ENCODE measurements at places on chromosomes 2 and 18.

DNA sequence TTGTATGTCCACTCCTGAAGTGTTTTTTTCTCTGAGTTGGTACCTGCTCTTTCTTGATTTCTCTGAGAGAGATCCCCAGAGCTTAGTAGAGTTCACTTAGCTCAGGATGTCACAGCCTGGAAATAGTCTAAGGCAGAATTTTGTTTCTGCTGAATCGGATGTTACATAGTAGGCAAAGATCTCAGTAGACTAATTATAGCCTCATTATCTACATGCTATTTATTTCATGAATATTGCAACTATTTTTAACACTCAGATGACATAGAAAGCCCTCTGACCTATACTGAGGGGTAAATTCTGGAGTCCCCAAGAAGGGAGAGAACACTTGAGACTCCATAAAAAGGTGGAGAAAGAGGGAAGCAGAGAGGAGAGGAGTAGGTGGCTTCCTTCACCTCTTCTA, 160.2 kb downstream of the FHOD3 start:
- no peak for DNase-seq

DNA sequence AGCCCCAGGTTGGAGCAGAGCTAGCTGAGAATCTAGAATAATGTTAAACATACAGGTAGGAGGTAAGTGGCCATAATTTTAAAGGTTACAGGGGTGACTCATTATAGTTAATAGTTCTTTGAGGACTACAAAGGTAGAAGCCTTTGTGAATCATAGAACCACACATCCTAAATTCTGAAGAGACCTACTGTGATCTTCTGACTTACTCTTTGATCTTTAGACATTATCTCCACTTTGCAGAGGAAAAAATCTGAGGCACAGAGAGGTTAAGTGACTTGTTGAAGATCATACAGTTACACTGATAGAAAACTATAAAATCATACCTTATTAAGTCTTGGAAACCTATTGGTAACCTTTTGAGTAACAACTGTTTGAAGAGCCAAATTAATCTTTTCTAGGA, 1051.3 kb upstream of the NRXN1 start:
- DNase-seq = no peak

DNA sequence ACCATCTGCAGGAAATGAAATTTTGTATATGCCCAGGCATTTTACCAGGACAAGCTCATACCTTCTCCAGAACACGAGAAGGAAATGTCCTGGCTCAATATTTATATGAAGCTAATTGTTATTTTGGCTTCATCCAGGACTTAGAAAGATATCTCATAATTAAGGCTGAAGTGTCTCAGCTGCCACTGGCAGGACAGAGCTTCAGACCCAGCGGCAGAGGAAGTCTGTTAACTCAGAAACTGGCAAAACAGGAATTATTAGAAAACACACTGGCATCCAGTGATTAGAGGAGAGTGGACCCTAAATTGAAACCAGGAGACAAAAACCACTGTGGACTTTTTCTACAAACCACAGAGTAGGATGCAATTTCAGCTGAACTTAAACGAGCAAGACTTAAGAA, 329.7 kb downstream of the CYRIA start:
- no peak for DNase-seq

GRCh38 chr2:169964740-169965139, 137.5 kb downstream of the UBR3 start:
- DNase-seq = no peak

- DNase-seq = no peak
Observed at GRCh38 chr18:70036771-70037347, 89.2 kb upstream of the CD226 start.

DNA sequence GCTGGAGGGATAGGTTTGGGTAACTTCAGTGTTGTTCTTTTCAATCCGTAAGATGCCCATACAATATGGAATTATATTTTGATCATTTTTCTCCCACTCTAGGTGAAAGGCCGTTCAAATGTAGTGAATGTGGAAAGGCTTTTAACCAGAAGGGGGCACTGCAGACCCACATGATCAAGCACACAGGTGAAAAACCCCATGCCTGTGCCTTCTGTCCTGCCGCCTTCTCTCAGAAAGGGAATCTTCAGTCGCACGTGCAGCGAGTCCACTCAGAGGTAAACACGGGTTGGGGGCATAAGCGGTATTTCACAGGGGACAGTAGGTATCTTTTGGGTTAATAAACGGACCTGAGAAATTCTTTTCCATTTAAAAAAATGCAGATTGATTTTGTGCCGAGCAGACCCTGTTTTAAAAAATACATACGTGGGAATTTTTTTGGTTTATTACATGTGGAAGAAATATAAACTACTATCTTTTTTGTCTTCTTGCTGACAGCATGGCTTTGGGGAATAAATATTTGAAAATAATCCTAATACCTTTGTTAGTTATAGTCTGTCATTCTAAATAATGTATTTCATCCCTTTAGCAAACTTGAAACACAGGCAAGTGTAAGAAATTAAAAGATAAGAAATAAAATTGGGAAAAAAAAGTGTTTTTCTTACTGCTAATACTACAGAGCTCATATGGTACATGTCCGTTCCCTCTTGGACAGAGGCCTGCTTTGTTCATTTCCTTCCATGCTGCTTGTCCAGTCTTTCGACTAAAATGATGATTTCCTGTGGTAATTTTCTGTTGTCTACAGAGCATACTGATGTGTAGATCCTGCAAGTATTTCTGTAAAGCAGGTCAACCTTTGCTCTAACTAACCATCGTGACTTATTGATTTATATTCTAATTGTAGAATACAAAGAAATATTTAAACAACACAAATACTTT, 53.3 kb downstream of the ZNF236 start:
- DNase-seq = peak; percentile 25

GRCh38 chr18:44325903-44326635, 354.6 kb upstream of the SETBP1 start:
- DNase-seq = no peak

GRCh38 chr18:49677762-49678413, 116.0 kb downstream of the LIPG start:
- DNase-seq = no peak

DNA sequence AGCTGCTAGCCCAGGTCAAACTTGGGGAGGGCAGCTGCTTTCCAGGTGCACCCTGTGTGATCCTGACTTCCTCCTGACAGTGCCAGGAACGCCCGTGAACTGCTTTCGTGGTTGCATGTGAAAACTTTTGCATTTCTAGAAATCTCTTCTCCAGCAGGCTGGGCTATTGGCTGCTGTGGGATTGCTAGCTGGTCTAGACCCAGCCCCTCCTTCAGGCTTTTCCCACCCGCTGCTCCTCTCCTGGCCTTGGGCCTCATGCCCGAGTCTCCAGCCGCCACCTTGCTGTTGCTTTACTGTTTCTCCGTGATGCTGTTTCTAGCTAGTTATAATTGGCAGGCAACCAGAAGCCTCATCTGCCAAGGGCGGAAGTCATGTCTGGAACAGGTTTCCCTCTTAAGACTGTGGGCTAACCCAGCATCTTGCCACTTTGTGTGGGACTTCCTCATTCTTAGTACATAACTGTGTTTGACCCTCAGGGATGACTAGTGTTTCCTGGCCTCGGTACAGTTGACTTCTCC, 27.0 kb upstream of the MGAT4A start:
- peak; percentile 48 for DNase-seq

DNA sequence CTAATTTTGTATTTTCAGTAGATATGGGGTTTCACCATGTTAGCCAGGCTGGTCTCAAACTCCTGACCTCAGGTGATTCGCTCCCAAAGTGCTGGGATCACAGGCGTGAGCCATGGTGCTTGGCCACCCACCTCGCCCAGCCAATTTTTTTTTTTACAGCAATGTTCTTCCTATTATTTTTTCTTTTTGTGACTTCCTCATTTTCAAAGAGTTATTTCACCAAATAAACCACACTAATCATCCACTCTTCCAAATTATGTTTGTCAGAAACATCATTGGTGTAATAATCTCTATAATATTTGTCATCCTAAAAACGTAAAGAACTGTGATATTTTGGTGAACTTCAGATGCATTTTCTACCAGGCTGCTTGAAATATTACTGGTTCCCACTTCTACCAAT, 16.3 kb upstream of the PDCL3 start:
- DNase-seq = no peak

GRCh38 chr2:238164906-238165287, 6.1 kb downstream of the ERFE start:
- peak; percentile 13 for DNase-seq

DNA sequence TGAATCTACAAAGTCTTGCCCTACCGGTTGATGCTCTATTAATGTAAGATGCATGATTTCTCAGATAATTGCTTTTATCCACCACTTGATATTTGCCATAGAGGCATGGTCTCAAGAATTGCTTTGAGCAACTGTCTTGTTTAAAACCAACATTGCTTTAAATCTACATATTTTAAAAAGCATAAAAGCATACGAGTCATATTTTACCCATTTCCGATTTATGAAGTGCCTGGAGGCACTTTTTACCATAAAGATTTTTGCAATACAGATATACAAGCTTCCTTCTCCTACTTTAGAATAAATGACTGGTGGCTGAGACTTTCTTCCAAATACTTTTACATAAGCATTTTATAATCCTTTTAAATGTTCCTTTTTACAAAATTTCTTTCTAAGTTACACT, 517.6 kb downstream of the TXNL1 start:
- DNase-seq = no peak

DNA sequence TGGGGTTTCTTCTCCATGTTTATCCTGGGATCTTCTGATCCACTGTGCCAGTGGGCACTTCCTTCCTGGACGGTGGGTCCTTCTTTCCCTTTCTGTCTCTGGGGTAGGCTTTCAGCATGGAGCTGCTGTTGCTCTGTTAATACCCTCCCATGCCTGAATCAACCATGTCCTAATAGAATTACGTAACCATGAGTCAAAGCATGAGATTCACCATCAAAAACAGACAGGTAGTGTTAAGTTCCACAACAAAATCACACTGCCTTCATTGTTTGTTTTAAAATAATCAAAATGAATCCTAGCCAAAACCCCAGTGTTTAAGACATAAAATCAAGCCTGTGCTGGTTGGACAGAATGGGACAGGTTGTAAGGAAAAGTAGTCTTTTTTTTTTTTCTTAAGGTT, 37.5 kb downstream of the GNAL start:
- DNase-seq = no peak

GRCh38 chr2:68951899-68952298, 794 bp downstream of the GKN2 start:
- DNase-seq = no peak

- no peak for DNase-seq
Observed at GRCh38 chr2:169330555-169331198, 31.7 kb downstream of the LRP2 start.

DNA sequence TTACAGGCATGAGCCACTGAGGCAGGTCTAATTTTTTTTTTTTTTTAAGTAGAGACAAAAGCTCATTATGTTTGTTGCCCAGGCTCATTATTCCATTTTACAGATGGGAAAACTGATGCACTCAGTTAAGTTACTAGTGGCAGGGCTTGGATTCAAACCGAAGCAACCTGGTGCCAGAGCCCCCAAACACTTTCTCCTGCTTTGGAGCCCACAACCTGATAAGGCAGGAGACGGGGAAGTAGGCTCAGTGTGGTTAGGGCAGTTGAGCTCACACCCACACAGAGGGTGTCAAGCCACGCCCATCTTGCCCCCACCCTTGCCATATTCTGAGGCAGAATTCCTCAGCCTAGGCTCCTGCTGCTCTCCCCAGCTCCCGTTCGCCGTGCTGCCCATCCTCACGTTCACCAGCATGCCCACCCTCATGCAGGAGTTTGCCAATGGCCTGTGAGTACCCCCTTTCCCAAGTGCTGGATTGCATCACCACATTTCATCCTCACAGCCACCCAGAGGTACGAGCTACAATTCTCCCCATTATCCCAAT, 5.8 kb upstream of the CTDSP1 start:
- DNase-seq = peak; percentile 26

DNA sequence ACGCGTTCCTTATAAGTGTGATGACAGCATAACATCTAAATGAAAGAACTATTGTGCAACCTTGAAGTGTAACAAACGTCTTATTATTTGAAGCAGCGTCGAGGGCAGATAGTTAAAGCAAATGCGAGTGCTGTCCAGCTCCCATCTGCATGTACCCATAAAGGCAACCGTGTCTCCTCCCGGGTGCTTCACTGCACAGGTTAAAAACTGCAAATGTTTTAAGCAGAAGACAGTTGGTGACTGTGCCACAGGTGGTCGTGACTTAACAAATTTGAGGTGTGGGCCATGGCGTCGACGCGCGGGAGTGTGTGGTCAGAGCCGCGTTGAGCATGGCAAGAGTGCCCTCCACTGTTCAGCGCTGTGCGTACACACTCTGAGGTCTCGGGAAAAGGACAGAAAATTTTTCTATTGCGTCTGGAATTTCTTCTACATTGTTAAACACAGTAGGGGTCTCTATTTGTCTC, 6.4 kb downstream of the SALL3 start:
- no peak for DNase-seq

DNA sequence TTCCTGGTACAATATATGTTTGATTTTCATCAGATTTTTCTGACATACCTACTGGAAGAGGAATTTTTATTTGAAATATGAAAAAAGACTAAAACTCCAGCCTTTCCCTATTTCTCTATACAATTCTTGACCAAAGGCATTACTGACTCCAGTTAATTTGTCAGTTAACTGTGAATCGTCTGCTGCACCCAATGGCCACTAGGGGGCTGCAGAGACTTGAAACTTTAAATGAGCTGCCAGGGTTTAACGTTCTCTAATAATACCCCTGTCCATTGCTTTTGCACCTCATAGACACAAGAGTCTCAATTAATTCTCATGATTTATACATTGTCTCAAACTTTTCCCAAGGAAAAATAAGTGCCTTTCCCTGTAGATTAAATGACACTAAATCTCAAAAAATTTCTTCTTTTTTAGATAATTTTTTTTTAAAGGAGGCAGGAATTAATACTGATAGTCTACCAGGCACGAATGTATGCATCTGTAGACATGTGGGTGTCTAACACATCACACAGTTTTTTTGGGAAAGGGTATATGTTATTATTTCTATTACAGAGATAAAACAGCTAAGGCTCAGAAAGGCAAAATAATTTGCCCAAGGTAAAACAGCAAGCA, 1.8 kb upstream of the ALK start:
- peak; percentile 37 for DNase-seq

GRCh38 chr2:3294069-3294468, 83.5 kb downstream of the EIPR1 start:
- DNase-seq = no peak

GRCh38 chr18:74914052-74914591, 294.8 kb downstream of the PTGR3 start:
- no peak for DNase-seq

- no peak for DNase-seq
Observed at GRCh38 chr2:158717366-158718195, 77.5 kb upstream of the DAPL1 start.

- DNase-seq = peak; percentile 50
Observed at GRCh38 chr2:172288603-172289002, 138.8 kb upstream of the ITGA6 start.

DNA sequence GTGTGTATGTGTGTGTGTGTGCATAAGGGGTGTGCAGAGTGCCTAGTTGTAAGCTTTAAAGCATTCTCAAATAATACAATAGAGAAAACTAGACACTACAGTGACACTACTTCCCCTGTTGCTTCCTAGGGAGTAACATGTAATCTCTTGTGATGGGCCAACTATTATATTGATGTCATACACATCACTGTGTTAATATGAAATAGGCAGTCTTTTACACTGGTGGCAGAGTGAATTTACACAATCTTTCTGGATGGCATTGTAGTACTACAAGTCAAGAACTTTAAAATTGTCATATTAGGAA, 488.0 kb upstream of the ZEB2 start:
- DNase-seq = no peak

Data from activated CD8-positive, alpha-beta memory T cell treated with anti-CD3 and anti-CD28 coated beads, Interleukin-2, amount 50 U/mL, for 4 hours (primary cell).